ENCODE measurements at places on chromosomes 12 and 14.
A peak's percentile ranks its signal among the peaks of the same experiment; 100 is the strongest.

DNA sequence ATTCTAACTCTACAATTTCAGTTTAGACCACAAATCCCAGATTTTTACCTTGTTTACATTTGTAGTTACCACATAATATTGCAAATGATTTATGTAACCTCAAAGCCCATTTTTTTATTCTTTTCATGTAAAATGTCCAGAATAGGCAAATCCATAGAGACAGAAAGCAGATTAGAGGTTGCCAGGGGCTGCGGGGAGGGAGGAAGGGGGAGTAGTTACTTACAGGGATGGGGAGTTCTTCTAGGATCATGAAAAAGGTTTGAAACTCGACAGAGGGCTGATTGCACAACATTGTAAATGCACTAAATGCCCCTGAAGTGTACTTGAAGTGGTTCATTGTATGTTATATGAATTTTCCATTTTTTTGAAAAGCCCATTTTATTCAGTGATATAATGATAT lies 66.5 kb downstream of the PPP2R5C start:
- DNase-seq: no peak

- no peak for DNase-seq
These were observed 9.9 kb upstream of the DIABLO start for GRCh38 chr12:122235741-122236140.

GRCh38 chr14:100674897-100675619 lies 51.6 kb upstream of the DLK1 start:
- DNase-seq: no peak

- no peak for DNase-seq
These were observed 21.7 kb downstream of the AICDA start for GRCh38 chr12:8590842-8591545.

DNA sequence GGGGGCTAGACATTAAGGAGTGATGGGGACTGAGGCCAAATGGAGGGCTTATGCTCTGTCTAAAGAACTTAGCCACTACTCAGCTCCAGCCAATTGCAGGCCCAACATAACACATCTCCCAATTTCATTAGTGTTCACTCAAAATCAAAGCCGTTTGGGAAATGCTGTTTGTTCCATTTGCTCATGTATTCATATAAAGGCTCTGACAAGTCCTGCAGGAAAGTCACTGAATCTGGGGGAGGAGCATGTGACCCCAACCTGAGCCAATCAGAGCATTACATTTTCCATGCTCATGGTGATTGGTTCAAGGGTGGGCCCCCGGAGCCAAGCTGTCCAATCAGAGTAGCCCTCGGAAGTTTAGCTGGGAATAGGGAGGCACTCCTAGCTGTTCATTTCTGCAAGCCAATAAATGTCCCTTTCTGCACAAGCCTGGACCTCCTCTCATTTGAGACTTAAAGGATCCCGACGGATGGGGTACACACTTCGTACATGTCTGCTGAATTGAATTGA lies 20.9 kb downstream of the SDSL start:
- no peak for DNase-seq

- DNase-seq: peak; percentile 39
These were observed 115.9 kb upstream of the TMPO start for GRCh38 chr12:98399532-98399931.

DNA sequence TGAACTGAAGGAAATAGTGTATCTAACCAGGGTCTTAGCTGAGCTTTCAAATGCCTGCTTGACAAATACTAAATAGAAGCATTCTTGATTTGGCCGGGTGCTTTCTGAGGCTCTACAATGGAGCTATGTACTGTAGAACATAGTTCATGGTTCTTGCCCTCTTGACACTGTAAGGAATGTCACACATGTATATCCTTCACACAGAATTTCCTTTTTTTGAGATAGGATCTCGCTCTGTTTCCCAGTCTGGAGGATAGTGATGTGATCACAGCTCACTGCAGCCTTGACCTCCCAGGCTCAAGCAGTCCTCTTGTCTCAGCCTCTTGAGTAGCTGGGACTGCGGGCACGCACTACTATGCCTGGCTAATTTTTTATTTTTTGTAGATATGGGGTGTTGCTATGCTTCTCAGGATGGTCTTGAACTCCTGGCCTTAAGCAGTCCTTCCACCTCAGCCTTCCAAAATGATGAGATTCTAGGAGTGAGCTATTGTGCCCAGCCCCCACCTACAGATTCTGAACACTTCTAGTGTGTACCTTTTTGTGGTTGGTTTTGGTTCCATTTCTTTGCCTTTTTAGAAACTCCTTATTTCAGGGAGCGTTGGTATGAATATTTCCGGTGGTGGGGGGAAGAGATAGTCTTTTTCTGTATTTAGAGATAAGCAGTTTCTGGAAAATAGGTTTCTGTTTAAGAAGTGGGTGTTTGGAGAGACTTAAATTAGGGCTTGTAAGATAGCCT lies 4.2 kb downstream of the MLXIP start:
- no peak for DNase-seq

DNA sequence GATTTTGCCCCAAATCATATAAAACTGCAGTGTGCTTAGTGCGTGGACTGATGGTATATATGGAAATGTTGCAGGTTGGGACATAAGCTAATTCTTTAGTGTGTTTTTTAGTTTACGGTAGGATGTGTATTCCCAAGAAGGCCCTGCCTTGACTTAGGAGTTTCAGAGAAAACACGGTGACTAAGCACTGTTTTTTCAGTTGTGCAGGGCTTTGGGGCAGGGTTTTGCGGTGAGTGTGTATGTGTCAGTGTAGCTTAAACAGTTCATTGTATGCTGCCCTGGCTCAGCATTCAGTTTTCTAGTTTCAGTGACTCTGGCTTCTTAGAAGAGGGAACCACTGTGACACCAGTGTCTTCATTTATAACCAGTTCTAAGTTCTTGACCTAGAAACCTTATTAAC lies 101.2 kb downstream of the AKAP6 start:
- DNase-seq: no peak

- DNase-seq: no peak
These were observed 33.3 kb downstream of the KIAA0586 start for GRCh38 chr14:58460772-58461171.

- DNase-seq: no peak
These were observed 76.1 kb downstream of the MYF5 start for GRCh38 chr12:80792861-80793260.

Data from AG04450 (cell line).